ENCODE measurements at places on chromosomes 2 and 18.
A peak's percentile ranks its signal among the peaks of the same experiment; 100 is the strongest.

- DNase-seq, result no peak
Observed at GRCh38 chr2:7432436-7432835, 515.2 kb downstream of the RNF144A start.

- DNase-seq, result no peak
Observed at GRCh38 chr18:31587529-31587928, 4.1 kb upstream of the TTR start.

GRCh38 chr2:98280376-98281102, 65.7 kb upstream of the CNGA3 start:
- DNase-seq, result peak; percentile 19

DNA sequence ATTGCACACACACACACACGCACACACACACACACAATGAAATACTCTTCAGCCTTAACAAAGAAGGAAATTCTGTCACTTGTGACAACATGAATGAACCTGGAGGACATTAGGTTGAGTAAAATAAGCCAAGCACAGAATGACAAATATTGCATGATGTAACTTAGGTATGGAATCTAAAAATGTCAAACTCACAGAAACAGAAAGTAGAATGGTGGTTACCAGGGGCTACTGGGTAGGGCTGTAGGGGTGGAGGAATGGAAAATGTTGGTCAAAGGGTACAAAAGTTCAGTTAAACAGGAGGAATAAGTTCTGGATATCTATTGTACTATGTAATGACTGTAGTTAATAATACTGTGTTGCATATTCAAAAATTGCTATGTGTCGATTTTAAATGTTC, 29.5 kb downstream of the SCN2A start:
- DNase-seq, result no peak

DNA sequence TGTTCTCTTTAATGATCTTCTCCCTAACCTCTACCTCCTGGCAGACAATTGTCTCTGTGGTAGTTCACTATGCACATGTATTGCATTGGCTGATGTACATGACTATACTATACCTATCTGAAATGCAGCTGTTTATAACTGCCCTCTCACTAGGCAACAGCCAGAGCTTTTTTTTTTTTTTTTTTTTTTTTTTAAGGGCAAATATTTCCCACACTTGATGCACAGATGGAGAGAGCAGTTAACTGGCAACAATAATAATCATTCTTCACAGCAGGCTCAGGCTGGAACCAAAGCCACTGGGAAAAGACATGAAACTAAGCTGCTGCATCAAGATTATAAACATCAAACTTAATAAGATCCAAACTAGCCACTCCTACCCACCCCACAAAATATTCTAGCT, 707.7 kb downstream of the LRP1B start:
- no peak for DNase-seq

DNA sequence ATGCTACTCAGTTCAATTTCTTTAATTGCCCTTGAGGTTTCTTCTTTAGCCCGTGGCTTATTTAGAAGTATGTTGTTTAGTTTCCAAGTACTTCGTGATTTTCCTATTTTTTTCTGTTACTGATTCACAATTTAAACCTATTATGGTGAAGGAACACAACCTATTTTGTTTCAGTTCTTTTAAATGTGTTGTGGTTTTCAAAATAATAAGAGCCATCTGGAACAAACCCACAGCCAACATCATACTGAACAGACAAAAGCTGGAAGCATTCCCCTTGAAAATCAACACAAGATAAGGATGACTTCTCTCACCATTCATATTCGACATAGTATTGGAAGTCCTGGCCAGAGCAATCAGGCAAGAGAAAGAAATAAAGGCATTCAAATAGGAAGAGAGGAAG, 155.2 kb downstream of the GALNT1 start:
- peak; percentile 46 for DNase-seq

GRCh38 chr2:102433973-102434654, 11.2 kb downstream of the IL18RAP start:
- no peak for DNase-seq

- DNase-seq, result peak; percentile 74
Observed at GRCh38 chr2:188292348-188293239, 920 bp downstream of the GULP1 start.

GRCh38 chr2:156116113-156116512, 216.4 kb downstream of the NR4A2 start:
- DNase-seq, result no peak

GRCh38 chr2:135246711-135247270, 194.7 kb downstream of the RAB3GAP1 start:
- no peak for DNase-seq
